ENCODE measurements at places on chromosomes 16 and 17. TPM values are rescaled to one million over a fixed set of nuclear protein-coding genes. Genes with fewer than 3 reads are reported as not detected.
A peak's percentile ranks its signal among the peaks of the same experiment; 100 is the strongest.

DNA sequence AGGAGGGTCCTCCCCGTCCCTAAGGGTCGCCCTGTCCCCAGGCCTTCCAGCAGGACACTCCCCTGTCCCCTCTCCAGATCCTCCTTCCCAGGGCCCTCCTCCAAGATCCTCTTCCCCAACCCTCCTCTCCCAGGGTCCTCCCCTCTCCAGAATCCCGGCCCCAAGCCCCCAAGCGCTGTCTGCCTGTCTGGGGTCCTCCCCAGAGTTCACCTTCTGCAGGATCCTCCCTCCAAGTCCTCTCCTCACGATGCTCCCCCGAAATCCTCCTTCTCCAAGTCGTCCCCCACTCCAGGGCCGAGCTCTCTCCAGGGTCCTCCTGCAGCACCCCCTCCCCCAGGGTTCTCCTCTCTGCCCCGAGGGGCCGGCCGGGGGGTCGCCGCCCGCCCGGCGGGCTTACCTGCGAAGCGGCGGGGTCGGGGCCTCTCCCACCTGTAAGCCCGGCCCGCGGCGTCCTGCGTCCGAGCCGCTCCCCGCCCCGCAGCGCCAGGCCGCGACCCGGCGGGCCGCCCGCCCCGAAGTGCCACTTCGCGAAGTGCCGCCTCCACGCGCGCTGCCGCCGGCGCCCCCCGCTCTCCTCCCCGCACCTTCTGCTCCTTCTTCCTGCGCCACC lies 678 bp upstream of the BAIAP2 start:
- DNase-seq, result no peak

DNA sequence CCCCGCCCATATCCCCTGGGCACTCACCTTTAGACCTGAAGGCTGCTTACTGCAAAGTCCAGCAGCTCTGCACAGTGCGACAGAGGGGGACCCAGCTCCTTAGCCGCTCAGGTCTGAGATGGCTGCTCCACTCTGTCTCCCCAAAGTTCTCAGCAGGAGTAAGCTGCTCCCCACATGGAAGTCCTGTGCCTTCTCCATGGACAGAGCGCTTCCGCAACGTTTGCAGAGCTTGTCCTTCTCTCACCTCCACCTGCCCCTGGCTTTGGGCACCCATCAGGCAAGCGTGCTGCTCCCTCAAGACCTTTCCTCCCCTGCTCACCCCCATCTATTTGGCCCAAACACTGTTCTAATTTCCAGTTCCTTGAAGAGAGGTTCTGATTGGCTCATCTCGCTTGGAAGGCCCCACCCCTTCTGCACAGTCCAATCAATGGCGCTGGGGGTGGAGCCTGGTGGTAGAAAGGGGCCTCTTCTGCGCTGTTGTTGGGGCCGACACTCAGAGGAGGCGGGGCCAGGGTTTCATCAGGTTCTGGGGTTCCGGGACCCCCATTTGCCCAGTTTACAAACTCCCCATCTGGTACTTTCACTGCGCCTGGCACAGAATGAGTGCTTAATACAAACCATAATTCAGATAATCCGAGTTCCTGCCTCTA lies 137.2 kb downstream of the CYLD start:
- no peak for DNase-seq

GRCh38 chr16:83802135-83802534 lies 5.6 kb upstream of the HSBP1 start:
- peak; percentile 81 for DNase-seq

DNA sequence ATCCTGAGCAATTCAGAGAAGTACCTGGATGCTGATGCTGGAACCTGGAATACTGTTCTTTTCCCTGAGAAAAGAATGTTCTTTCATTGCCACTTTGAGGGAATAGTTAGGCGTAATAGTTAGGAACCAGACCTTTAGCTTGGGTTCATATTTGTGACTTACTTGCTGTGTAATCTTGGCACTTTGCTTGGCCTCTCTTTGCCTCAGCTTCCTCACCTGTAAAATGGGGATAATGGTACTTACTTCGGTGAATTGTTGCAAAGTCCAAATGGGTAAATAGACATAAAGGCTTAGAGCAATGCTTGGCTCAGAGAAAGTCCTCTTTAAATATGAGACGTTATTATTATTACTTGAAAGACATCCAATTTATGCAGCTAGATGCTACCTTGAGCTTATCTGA lies 55.0 kb upstream of the CLEC19A start:
- DNase-seq, result no peak

GRCh38 chr17:17144916-17145665 lies 61.0 kb downstream of the PLD6 start:
- no peak for DNase-seq

- DNase-seq, result no peak
Measured at GRCh38 chr17:32223703-32224102, 41.9 kb upstream of the RHBDL3 start.

GRCh38 chr16:56257239-56257638 lies 66.0 kb downstream of the GNAO1 start:
- peak; percentile 9 for DNase-seq

DNA sequence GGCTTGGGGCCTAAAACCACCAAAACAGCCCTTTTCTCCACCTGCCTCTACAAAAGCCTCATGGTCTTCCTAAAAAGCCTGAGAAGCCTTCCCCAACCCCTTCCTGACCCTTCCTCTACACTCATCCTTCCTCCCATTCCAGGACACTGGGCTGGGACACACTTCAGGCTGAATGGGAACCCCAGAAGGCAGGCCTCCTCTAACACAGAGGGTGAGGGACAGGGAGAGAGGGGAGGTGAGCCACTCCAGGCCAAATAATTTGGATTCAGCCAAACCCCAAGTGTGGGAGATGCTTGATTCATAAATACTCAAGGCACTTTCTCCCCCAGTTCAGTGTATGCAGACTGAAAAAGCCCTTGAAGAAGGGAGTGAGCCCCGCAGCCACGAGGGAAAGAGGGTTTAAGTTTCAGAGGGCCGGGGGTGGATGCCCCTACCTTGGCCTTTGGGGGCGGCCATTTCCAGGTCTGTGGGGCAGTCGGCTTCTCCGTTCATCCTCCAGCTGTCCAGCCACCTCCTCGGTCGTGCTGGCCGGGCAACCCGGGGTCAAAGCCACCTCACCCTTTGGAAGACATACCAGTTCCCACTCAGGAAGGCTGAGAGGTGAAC lies 1.6 kb downstream of the UBTF start:
- DNase-seq, result no peak

- no peak for DNase-seq
Measured at GRCh38 chr17:50259477-50260324, 14.6 kb upstream of the TMEM92 start.

DNA sequence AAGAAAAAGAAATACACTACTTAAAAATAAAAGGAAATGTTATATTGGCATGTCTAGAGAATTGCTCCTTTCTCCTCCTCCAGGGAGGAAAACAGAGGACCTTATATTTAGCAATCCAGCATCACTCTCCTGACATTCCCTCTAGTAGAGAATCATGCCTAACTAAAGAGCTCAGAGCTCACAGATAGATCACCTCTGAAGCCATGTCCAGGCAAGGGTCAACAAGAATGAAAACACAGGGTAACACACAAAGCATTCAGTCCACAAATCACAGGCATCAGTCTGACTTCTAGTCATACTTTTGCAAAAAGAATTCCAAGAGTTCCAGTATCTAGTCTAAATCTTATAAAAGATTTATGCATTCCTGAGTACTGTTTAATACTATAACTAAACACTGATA lies 4.4 kb upstream of the HASPIN start:
- DNase-seq, result peak; percentile 33

DNA sequence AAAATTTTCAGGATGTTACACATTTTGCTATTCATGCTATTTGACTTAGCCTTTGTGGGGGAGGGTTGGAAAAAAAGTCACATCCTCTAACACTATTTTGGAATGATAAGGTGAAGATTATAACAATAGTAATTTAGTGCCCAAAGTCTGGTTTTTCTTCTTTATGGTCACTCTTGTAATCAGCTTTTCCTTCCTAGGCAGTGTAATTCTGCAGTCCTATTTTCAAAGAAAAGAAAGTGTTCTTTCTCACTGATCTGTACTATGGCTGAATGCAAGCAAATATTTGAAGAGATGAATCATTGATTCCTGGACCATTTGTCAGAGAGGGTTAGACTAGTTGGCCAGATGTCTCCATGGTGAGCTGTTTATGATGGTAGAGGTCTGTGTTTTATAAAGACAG lies 8.4 kb downstream of the RSPRY1 start:
- DNase-seq, result peak; percentile 94

- DNase-seq, result no peak
Measured at GRCh38 chr17:27265333-27265732, 28.6 kb upstream of the WSB1 start.

DNA sequence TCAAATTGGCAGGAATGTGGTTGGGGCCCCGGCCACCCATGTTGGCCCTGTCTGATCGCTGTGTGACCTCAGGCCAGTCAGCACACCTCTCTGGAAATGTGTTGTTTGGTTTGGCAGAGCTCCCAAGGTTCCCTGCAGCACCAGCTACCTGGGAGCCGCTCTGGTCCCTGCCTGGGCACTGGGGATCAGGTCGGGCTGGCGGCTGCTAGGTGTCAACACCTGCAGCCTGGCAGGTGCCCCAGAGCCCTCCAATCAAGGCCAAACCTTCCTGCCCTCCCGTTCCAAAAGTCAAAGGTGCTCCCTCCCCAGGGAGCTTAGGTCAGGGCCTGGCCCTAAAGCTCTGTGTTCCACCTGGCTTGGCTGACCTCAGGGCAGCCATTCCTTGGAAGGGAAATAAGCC lies 55.9 kb downstream of the ZDHHC7 start:
- DNase-seq, result no peak

DNA sequence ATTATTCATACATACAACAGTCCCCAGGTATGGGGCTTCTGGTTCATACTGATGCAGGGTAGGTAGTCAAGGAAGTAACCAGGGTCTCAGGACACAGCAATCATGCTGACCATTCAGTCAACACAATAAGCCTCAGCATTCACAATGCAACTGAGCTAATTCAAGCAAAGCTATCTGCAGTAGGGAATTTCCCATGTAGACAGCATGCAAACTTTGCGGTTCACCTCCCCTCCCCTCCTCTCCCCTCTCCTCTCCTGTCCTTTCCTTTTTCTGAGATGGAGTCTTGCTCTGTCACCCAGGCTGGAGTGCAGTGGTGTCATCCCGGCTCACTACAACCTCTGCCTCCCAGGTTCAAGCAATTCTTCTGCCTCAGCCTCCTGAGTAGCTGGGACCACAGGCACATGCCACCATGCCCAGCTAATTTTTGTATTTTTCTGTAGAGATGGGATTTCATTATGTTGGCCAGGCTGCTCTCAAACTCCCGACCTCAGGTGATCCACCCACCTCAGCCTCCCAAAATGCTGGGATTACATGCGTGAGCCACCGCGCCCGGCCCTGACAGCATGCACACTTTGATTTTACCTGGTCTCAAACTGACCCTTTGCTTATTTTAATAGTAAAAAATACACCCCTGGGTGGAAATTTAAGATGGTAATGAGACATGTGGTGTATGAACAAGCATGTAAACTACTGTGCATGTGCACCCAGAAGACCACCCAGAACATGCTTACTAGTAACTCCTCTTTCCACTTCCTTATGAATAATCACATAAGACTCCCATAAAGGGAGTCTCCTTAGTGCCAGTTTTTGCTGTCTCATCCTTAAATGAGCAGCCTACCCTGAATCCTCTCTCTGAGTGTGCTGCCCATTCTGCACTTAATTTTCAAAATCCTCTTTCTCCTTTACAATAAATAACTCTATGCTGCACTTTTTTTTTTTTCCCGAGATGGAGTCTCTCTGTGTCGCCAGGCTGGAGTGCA lies 9.3 kb upstream of the RNF135 start:
- DNase-seq, result peak; percentile 34

- DNase-seq, result peak; percentile 81
Measured at GRCh38 chr17:55452139-55452790, 30.6 kb upstream of the MMD start.

GRCh38 chr16:55901566-55902217 lies 26.5 kb upstream of the CES5A start:
- DNase-seq, result no peak

DNA sequence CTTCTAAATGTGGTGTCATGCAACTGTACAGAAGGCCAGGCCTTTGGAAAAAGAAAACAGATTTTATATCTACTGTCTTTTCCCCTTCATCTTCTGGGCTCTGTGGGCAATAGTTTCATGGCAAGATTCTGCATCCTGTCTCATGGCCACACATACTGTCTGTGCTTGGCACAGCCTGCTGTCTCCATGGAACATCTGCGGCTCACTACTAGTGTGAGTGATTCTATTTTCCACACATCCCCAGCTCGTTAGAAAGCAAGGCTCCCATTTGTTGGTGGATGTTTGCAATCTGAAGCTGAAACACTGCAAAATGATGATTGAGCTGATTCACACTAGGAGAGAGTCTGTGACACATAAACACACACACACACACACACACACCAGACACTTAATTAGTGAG lies 32.4 kb downstream of the CACNG3 start:
- no peak for DNase-seq

- no peak for DNase-seq
Measured at GRCh38 chr17:81443269-81443668, 48.0 kb downstream of the BAHCC1 start.

GRCh38 chr16:69338557-69339288 lies 641 bp downstream of the COG8 start:
- DNase-seq, result no peak

GRCh38 chr17:2138761-2139160 lies 83.9 kb downstream of the HIC1 start:
- no peak for DNase-seq

- no peak for DNase-seq
Measured at GRCh38 chr16:6341981-6342380, 990.7 kb upstream of the RBFOX1 start.

The CBLN1 gene
- total RNA-seq, result not detected

The ABCC6 gene
- 0.56 TPM for total RNA-seq

The LHX1 gene
- not detected for total RNA-seq

The GPR142 gene
- total RNA-seq, result not detected

The SECTM1 gene
- 2.3 TPM for total RNA-seq

The LPO gene
- not detected for total RNA-seq

The B3GNT9 gene
- total RNA-seq, result 5.0 TPM

The PLLP gene
- not detected for total RNA-seq
